ENCODE measurements at places on chromosomes 6 and 20. TPM values are rescaled to one million over a fixed set of nuclear protein-coding genes. Genes with fewer than 3 reads are reported as not detected.

TTBK1 gene
- 0.06 TPM for total RNA-seq

FBXO5 gene
- 53.7 TPM for total RNA-seq

PSORS1C2 gene
- not detected for total RNA-seq

ANKEF1 gene
- total RNA-seq = 0.26 TPM

GRM4 gene
- not detected for total RNA-seq

RGS17 gene
- 33.6 TPM for total RNA-seq

ELOVL4 gene
- total RNA-seq = 5.5 TPM

OXT gene
- total RNA-seq = not detected

MCHR2 gene
- not detected for total RNA-seq

OSER1 gene
- 32.4 TPM for total RNA-seq

COL19A1 gene
- total RNA-seq = 0.26 TPM

LRRN4 gene
- total RNA-seq = not detected

FAM83B gene
- total RNA-seq = not detected

OR12D3 gene
- not detected for total RNA-seq

TMC2 gene
- total RNA-seq = not detected

VGLL2 gene
- 0.75 TPM for total RNA-seq

PACRG gene
- total RNA-seq = not detected

EYA4 gene
- 13.0 TPM for total RNA-seq
